ENCODE measurements at places on chromosomes 5 and 9.

DNA sequence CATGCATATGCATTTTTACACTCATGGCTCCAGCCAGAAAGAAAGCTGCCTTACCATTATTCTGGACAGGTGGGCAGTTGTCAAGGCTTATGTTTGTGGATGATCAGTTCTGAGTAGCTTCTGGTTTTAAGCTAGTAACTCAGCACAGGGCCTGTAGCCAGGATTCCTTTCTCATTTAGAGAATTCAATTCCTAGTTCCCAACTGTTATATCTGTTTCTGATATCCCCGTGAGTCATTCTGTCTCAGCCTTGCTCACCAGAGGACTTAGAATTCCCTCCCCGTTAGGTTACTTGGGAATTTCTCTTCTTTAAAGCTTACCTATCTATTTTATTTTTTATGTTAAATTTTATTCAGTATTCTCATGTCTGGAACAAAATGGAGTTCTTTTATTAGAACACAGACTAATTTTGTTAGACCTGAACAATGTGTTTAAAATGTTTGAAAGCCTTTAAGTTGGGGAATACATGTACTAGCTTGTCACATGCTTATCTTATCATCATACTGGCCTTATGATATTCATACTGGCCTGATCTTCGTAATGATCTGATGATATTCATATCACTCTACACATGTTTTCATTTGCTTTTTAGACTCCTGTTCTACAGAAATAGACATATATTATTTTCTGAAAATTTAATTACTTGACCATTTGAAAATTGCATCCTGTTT, 47.1 kb downstream of the CAST start:
- no peak for DNase-seq

- no peak for DNase-seq
Measured at GRCh38 chr9:86668488-86668887, 278.8 kb downstream of the GAS1 start.

DNA sequence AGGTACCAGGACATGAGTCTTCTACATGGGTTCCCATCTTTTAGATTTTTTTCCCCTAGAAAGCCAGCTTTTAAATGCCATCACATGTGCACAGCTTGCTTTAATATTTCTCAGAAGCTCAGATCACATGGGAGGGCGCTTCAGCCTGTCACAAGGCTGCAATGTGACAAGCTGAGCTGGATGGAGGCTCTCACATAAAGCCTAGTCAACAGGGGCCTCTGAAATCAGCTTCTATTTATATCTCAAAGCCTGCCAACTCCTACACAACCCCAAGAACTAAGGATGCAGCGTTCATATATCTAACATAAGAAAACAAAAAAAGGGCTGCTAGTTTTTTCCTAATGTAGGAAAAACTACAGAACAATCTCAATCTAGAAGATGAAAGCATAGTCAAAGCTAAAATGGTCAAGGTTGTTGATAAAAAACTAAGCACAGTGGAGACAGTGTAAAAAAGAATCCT, 2.3 kb downstream of the ZFAND5 start:
- DNase-seq = peak; percentile 41

DNA sequence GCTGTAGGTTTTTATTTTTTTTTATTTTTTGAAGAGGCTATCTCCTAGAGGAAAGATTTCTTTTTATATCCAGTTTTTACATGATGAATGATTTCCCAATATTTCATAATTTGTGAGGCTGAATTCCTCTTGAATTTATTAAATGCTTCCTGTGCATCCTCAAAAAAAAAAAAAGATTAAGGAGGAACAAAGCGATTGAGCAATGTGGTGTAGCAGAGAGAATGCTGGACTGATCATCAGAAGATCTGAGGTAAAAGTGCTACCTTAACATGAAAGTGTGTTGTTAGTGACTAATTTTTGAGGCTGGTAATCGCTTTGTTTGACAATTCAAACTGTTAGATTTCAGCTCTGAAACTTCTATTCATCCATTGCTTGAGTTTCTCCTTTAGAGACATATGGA, 125.1 kb downstream of the ESM1 start:
- no peak for DNase-seq

GRCh38 chr5:149961957-149962409, 1.4 kb downstream of the SLC26A2 start:
- no peak for DNase-seq

- DNase-seq = no peak
Measured at GRCh38 chr5:181063514-181063913, 23.4 kb downstream of the BTNL9 start.

DNA sequence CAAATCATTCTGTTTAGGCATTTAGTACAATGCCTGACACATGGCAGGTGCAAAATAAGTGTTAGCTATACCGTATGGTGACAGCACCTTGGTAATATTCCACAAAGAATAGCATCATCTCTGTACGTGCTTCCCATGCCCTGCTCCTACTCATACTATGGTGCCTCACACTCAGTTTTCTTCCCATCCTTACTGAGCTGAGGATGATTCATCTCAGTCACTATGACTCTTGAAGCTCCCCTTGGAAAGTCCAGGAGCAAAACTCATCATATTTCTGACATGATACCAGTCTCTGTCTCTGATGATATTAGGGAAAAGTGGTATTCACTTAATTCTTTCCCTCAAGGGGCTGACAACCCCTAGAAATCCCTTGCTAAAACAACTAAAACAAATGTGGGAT, 423.3 kb downstream of the EFNA5 start:
- DNase-seq = no peak

DNA sequence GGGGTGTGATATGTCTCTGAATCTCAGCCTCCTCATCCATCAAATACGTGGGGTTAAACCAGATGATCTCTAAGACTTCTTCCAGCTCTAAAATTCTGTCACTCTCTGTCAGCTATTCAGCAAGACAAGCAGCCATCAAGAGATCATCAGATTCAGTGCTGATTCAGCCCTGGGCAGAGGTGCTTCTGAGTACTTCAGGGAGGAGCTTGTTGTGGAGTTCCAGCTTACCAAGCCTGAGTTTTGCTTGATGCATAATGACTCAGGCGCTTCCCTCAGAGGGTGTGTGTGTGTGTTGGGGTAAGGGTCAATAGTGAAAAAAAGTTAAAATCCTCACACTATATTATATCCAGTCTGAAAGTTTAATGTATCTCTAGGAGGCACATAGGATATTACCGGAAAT, 29.6 kb upstream of the TAF1L start:
- DNase-seq = no peak

GRCh38 chr5:33721491-33722200, 170.1 kb downstream of the ADAMTS12 start:
- no peak for DNase-seq

GRCh38 chr9:88589656-88590055, 54.7 kb downstream of the NXNL2 start:
- no peak for DNase-seq

DNA sequence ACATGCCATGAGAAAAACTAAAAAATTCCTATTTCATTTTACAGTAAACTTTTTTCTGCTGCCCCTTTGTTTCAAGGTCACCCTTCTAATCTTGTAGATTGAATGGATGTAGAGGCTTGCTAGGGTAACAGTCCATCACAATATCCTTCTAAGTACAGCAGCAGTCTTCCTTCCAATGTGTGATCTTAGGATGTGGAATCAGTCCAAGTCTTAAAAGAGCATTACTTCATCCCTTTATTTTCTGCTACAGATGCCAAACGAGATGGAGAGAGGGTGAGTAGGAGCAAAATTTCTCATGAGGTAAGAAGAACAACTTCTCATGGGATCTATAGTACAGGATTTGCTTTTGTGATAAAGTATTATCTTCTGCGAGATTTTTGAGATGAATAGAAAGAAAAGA, 704 bp upstream of the IL33 start:
- DNase-seq = no peak

- DNase-seq = no peak
Measured at GRCh38 chr5:4817767-4818166, 322.4 kb upstream of the ADAMTS16 start.

GRCh38 chr5:14557203-14557770, 24.3 kb upstream of the OTULINL start:
- no peak for DNase-seq

DNA sequence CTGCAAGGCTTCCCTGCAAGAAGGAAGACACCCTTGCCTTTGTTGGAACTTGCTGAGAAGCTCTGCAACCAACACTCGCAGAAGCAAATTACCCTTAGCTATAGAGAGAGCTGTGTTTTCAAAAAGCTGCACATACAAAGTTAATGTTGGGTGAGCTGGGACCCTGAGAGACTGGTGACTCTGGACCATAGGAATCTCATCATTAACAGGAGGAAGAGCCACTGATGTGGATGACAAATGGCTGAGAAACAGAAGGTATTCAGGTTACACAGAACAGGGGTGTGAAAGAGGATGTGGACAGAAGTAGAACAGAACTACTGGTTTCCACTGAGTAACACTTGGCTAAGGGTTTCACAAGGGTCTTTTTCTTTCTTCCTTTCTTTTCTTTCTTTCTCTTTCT, 493.5 kb downstream of the IRX1 start:
- DNase-seq = no peak

DNA sequence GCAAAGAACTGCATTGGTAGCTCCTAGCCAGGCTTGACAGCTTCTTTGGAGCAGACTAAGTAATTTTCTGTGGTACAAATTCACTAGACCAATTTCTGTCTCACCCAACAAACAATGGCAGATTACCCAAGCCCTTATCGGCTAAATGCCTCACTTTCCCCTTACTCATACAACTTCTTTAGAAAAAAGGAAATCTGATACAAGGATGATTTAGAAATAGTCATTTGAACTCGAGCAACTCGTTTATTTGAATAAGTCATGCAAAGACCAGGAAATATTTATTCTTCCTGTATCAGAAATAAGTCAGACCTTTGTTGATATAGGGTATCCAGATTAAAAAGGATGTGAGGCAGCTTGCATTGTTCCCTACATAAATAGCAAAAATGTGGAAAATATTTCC, 170.4 kb upstream of the CDH6 start:
- no peak for DNase-seq

DNA sequence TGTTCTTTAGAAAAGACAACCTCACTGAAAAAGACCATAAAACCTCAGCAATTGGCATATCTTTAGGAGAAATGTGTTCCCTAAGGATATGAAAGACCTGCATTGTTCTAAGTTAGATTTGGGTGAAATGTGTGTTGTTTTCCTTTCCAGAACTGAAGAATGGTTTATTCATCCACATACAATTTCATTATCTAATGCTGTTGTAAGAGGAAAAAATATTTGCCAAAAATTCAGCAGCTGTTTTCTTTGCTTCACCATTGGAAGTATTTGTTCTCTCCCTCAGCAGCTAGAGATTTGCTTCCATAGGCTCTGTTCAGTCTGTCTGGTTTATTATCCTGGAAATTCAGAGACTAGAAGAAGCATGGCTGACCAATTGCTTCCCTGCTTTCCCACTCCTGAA, 150.9 kb downstream of the ISOC1 start:
- DNase-seq = no peak

DNA sequence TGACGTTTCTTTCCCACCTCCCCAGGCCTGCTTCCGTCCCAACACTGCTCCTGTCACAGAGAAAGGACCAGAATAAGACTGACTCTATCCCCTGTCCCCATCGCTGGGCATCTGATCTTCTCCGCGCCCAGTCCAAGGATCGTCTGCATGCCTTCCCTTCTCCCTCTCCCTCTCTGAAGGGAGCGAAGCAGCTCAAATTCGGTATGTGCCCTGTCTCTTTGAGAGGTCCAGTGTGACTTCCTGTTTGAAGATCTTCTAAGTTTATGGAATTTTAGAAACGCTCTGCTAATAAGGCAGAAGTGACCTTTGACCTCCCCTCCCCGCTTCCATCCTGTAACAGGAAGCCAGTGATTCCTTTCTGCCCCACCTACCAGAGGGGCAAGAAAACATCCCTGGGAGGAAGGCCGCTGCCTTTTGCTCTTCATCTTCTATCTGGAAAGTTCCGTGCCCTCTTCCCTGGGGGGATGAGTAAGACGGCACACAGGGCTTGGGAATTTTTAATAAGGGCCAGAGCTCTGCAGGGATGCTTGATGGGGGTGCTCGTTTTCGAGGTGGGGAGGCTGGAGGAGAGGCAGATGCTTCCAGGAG, 40.7 kb upstream of the RNU6ATAC start:
- no peak for DNase-seq

DNA sequence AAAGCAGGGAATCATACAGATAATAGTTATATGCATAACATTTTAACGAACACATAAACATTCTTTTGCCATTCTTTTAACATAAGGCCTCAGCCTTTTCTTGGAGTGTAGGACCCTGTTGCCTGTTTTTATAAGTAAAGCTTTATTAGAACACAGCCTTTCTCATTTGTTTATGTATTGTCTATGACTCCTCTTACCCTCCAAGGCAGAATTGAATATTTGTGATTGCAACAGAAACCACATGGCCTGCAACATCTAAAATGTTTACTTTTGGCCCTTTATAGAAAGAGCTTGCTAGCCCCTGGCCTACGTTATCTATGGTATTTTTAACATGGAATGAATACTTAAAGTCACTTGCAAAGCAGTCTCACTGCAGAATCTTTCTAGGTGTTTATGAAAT, 2.6 kb downstream of the SLC31A1 start:
- no peak for DNase-seq

GRCh38 chr9:26773056-26773455, 119.5 kb downstream of the CAAP1 start:
- no peak for DNase-seq

- no peak for DNase-seq
Measured at GRCh38 chr9:111035543-111036428, 2.5 kb downstream of the LPAR1 start.

GRCh38 chr5:124572971-124573370, 173.5 kb downstream of the ZNF608 start:
- no peak for DNase-seq

All from GM12878 (cell line).